ENCODE measurements at places on chromosomes 7 and 10.

- DNase-seq: no peak
These were observed 97.5 kb downstream of the PFKFB3 start for GRCh38 chr10:6300106-6300783.

DNA sequence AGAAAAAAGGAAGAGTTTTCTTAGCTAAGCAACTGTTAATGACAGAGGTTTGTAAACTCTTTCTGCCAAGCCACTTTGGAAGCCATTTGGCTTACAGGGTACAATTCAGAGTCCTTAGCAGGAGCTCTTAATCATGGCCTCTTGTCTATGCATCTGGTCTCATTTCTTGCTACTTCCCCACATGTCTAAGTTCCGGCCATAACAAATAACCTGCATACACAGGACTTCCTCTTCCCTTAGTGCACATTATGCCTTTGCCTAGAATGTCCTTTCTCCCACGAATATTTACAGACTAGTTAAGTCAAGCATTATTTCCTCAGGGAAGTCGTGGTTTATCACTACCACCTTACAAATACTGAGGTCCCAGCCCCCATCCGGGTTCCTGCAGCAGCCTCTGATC, 8.6 kb upstream of the UPF2 start:
- DNase-seq: no peak

GRCh38 chr10:17506856-17507471, 52.6 kb upstream of the ST8SIA6 start:
- DNase-seq: no peak

DNA sequence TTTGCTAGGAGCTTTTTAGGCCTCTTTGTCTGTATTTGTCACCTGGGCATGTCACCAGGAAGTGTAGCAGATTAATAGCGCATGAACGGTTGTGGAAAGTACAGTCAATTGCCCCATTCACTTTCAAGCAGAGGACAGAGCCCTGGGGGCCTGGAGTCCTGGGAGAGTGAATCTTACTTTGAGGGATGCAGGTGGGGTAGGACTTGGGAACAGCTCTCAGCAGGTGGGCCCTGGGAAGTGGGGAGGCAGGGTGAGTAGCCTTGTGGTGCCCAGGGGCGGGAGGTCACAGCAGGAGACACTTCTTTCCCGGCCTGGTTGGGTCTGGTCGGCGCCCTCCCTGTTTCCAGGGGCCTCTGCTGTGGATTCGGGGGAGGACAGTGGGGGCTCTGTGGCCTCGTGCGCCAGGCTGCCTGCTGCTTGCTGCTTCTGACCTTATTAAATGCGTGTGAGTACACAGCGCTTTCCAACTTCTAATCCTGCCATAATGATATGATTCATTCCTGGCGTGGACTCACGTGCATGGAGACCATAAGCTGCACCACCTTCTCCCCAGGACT, 51.6 kb upstream of the AQP1 start:
- no peak for DNase-seq

- DNase-seq: no peak
These were observed 131.6 kb upstream of the NPY start for GRCh38 chr7:24152356-24152755.

Data from right renal pelvis (tissue), 4 donors.